Activated T-cell treated with anti-CD3 and anti-CD28 coated beads, Interleukin-2, amount 50 U/mL, for 72 hours (primary cell): ENCODE measurements at places on chromosomes 1 and 21.
A peak's percentile ranks its signal among the peaks of the same experiment; 100 is the strongest.

- no peak for DNase-seq
Measured at GRCh38 chr1:38733761-38734160, 125.8 kb downstream of the RRAGC start.

DNA sequence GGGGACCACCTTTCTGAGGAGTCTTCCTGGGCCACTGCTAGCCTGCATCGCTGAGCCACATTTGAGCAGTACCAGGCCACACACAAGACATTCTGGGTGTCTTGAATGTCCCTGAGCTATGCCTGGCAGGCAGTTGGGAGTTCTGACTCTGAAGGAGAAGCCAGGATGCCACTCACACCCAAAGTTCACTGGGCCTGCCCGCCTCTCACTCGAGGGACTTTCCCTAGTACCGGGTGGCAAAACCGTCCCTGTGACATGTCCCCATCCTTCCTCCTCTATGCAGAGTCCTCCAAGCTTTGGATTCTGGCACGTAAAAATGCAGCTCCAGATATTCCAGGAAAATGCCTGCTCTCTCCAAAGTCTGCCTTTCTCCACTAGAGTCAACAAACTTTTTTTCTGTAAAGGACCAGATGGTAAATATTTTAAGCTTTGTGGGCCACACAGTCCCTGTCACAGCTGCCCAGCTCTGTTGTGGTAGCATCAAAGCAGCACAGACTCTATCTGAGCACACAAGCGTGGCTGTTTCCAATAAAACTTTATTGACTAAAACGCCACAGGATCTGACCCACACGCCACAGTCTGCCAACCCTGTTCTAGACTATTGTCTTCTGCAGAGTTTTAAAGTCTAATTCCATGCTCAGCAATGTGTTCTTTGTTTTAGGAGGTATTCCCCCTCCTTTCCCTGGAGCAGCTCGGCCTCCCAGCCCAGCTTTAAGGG, 19.2 kb upstream of the GUCA2B start:
- DNase-seq = no peak

- no peak for DNase-seq
Measured at GRCh38 chr1:94672934-94673333, 131.4 kb upstream of the F3 start.

- no peak for DNase-seq
Measured at GRCh38 chr1:231162970-231163829, 1.3 kb downstream of the TRIM67 start.

DNA sequence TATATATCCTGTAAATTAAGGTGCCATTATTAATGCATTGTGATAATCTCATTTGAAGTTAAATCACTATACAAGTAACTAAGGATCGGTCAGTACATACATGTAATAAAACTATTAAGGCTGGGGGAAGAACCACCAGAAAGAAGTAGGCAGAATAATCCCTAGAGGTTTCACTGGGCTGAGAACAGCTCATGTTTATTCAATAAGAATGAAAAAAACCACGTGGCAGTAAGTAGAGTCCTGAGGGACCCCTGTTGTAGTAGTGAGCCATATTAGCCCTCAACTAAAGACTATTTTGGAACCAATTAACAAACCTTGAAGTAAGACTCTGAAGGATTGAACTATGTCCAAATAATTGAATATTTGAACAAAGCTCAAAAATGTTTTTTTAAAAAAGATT, 46.9 kb upstream of the ADAM30 start:
- no peak for DNase-seq

DNA sequence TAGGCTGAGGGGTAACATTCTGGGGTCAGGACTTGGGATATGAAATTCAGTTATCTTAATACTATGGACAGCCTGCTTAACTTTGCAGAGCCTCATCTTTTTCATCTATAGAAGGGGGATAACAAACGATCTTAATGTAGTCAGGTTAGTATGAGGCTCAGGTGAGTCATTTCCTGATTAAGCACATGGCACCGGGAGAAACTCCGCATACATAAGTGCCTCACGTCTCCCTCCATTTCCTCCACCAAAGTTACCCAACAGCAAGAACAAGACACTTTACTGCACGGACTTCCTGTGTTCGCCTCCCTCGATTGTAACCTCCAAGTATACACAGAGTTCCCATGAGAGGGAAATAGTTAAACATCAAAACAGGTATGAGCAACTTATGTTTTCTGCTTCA, 112.7 kb upstream of the COA6 start:
- DNase-seq = peak; percentile 16

DNA sequence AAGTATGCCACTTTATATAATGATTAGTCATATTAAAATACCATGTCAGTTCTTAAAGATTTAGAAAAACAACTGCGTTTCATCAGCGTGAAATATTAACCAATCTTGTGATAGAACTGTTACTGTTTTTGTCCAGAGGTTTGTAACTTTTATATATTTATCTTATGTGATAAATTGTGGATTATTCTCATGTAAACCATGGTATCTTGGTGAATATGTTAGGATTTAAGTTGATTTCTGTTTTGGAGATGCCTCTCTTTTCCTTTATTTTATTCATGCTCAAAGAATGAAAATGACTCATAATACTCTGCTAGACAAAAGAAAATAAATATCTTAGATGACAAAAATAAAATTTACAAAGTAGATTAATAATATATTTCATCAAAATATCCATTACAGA, 88.4 kb downstream of the ADGRL4 start:
- no peak for DNase-seq

DNA sequence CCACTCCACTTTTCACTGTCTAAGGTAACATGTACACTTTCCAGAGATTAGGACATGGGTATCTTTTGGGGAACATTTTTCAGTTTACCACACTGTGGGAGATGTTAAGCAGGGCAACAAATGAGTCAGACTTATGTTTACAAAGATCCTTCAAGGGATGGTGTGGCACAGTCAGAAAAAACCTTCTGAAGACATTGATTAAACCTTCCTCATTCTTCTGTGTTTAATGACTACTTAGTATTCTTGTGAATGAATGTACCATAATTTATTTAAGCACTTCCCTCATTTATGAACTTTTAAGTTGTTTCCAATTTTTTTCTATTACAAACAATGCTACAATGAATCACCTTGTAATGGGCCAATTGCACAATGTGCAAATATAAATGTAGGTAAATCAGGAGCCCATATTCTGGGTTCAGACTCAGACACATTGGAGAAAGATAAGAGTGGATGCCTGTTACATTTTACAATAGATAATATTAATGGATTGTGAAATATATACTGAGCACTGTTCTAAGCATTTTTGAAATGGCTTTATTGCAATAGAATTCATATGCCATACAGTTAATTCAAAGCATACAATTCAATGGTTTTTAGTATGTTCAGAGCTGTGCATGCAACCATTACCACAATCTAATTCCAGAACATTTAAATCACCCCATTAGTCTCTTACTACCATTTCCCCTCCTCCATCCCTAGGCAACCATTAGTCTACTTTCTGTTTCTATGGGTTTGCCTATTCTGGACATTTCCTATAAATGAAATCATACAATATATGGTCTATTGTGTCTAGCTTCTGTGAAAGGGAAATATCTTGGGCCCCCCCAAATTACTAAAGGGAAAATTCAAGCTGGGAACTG, 1.9 kb upstream of the SFT2D2 start:
- DNase-seq = no peak

GRCh38 chr1:15525050-15526020, 1.3 kb upstream of the DNAJC16 start:
- no peak for DNase-seq

GRCh38 chr1:245337829-245338484, 183.2 kb downstream of the KIF26B start:
- DNase-seq = no peak

- DNase-seq = no peak
Measured at GRCh38 chr1:51960262-51960661, 30.2 kb downstream of the RAB3B start.

DNA sequence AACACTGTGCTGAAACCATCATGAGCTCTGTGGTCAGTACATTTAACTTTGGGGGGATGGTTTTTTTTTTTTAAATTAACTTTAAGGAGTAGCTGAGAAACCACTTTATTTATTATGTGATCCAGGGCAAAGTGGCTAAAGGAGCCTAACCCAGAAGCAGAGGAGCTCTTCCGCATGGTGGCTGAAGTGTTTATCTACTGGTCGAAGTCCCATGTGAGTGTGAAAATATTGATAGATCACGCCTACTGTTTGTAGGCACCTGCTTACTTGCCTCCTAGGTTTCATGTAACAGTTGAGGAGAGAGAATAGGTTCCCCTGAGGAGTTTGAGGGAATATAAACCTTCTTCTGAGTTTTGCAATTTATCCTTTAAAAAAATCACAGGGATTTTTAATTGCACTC, 181.4 kb downstream of the ZP4 start:
- no peak for DNase-seq

DNA sequence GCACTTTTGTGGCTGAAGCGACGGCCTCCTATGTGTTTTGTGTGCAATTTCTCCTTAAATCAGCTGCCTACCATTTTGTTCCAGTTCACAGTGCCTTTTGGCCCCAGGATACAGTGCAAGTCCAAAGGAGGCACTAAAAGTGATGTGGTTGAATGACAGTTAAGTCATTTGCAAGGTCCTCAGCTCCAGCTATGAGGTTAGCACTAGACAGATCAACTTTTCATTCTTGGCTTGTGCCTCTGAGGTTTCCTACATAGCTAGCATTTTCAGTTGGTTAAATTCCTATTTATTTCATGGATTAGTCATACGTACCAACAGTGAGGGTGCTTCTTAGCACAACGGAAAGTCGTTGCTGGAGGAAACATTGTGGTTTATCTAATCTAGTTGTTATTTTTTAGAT, 59.3 kb upstream of the NTPCR start:
- no peak for DNase-seq

- DNase-seq = peak; percentile 59
Measured at GRCh38 chr1:223230161-223230881, 87.3 kb upstream of the TLR5 start.

DNA sequence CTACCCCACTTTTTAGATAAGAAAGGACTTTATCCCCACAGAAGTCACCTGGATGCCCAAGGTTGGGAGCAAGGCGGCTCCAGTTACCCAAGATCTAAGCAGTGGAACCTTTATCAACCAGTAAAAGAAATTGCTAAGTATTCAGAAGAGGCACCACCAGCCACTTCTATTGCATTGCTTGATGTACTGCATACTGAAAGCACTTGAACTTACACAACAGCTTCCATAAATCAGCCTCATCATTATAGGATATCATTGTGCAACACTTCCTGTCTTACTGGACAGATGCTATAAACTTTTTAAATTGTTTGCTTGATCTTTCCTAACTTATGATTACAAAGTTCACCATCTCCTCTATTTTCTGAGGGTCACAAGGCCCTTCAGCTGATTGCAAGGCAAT, 642.7 kb upstream of the CXADR start:
- DNase-seq = no peak

DNA sequence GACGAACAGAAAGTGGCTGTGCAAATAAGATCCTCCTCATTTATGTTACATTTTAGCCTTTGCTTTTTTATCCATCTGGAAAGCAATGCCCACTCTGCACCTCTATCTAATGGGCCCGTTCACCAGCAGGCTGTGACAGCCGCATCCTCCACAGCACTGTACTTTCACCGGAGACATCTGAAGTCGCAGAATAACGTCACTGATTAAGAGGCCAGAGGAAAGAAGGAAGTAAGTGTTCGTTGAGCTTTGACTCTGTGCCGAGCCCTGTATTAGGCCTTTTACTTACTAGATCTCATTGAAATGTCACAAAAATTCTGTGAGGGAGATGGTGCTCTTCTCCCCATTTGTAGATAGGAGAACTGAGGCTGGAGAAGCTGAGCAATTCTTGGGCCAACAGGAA, 62.3 kb downstream of the KAZN start:
- no peak for DNase-seq

- DNase-seq = no peak
Measured at GRCh38 chr1:86861424-86861823, 52.5 kb downstream of the SELENOF start.

GRCh38 chr1:31799196-31799894, 16.5 kb downstream of the SPOCD1 start:
- DNase-seq = no peak

- DNase-seq = no peak
Measured at GRCh38 chr1:222098404-222098803, 356.5 kb upstream of the DUSP10 start.

GRCh38 chr1:62371375-62371774, 52.1 kb upstream of the KANK4 start:
- no peak for DNase-seq

- no peak for DNase-seq
Measured at GRCh38 chr1:77263708-77264107, 18.1 kb upstream of the AK5 start.

- no peak for DNase-seq
Measured at GRCh38 chr1:24558902-24559791, 3.3 kb downstream of the NCMAP start.

- no peak for DNase-seq
Measured at GRCh38 chr1:156119503-156120209, 5.1 kb downstream of the LMNA start.

DNA sequence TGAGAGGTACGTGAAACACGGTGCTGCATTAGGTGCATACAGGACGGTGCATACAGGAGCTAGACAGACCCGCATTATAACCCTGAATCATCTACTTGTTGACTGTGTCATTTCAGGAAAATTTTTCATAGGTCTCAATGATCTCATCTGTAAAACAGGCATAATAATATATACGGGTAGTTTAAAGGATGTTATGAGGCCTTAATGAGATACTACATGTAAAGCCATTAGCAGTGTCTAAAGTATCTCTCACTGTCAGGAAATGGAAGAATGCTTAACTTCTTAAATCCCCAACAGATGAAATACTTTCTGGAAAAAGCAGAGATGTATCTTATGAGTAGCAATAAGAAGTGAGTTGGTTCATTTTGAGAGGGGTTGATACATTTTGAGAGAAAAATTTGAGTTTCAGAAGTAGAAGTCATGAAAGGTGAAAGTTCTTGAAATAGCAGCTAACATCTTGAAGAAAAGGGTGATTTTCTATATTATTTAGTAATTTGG, 669.6 kb downstream of the PTPRC start:
- no peak for DNase-seq

DNA sequence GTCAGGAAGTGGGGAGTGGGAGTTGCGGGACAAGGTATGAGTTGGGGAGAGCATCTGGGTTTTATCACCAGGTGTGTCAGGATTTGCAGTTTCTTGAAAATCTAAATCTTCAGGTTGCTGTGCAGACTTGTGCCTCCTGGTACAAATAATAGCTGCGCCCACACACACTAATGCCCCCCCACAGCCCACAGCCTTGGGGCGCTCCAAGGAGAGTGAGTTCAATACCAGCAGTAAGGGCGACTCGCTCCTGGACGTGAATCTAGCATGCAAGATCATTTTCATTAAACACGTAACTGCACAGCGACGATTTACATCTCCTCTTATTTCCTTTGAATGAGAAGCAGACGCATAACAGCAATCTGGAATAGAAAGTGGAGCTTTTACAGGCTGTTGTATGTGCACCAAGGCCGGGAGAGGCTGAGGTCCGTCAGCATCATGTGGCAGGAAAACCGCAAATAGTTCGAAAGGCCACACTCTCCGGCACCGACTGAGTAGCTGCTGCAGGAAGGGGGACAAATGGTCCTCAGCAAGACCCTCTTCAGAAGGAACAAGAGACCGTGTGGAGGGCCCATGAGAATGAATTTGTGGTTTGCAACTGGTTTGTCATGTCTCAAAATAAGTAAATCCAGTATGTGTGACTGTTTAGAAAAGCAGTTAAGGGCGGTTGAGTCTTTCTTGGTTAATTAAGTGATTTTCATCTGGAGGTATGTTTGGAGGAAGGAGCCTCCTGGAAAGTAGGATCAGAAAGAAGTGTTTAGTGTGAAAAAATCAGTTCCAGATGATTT, 439.5 kb downstream of the SMYD3 start:
- DNase-seq = no peak
